ENCODE measurements at places on chromosomes 5 and 9.

DNA sequence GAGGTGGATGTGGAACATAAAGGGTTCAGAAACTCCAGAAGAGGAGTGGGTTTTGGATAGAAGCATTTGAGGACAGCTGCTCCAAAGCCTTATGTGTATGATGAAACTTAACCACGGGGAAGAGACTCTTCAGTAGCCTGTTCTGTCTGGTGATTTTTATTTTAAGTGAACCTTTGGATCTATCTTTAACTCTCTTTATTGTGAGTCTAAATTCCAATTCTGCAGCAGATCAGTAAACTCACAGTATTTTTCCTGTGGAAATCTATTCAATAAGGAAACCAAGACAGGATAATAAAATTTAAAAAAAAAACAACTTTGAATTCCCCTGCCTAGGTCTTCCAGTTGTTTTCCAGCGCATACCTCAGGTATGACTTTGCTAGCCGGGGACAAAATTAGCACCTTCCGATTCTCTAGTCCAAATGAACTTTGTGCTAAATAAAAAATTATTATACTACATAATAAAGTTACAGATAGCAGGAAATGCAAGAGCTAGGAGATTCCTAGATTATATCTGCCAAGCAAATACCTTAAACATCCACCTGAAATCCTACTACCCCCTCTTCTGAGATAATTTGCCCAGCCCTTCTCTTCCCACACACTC lies 101.9 kb downstream of the NLN start:
- DNase-seq = no peak

DNA sequence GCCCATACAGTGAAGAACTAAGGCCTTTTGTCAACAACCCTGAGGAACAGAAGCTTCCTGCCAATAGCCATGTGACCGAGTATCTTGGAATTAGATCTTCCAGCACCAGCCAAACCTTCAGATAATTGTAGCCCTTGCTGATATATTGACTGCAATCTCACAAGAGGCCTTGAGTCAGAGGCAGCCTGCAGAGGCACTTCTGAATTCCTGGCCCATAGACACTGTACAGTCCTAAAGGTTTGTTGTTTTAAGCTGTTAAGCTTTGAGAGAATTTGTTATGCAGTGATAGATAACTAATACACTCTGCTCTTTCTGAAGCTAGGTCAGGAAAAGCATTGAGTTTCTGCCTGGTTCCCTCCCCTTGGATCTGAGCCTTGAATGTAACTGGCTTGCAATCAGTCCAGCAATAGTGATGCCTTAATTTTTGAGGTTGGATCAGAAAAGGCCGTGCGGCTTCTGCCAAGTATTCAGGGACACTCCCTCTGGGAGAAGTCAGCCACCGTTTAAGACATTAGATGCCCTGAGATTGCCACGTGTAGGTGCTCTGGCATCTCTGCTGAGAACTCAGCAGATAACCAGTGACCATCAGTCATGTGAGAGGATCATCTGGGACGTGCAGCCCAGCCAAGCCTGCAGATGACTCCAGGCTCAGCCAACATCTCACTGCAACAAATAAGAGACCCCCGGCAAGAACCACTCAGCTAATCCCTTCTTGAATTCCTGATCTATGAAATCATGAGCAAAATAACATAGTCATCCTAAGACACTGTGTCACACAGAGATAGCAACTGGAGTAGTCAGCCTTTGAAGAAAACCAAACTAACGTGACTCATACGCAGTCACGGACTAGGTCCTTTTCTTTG lies 126.8 kb upstream of the STC2 start:
- DNase-seq = no peak

- DNase-seq = peak; percentile 47
Measured at GRCh38 chr9:82961504-82962125, 101.3 kb downstream of the RASEF start.

DNA sequence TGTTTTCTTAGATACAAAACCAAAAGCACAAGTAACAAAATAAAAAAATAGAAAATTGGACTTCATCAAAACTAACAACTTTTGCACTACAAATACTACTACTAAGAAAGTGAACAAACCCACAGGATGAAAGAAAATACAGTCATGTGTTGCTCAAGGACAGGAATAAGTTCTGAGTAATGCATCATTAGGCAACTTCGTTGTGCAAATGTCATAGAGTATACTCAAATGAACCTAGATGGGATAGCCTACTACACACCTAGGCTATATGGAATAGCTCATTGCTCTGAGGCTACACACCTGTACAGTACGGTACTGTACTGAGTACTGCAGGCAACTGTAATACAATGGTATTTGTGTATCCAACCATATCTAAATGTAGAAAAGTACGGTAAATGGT lies 88.3 kb downstream of the RAPGEF1 start:
- DNase-seq = no peak

DNA sequence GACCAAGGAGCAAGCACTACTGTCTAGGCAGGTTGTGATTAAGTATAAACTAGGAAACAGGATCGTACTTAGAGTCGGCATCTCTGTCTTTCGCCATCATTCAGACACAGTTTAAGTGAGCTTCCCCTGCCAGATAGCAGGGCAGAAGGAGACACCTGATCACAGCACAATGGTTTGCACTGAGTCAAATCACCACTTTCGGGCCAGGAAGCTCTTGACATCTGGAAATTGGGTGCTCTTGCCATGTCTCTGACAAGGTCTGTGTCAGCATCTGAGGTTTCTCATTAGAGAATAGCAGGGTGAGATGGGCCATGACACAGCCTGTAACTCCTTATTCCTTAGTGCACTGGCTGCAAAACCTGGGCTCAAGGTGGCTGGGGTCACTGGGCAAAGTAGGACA lies 8.3 kb downstream of the ADRB2 start:
- no peak for DNase-seq

GRCh38 chr5:180820788-180821321 lies 18.2 kb upstream of the MGAT1 start:
- no peak for DNase-seq

DNA sequence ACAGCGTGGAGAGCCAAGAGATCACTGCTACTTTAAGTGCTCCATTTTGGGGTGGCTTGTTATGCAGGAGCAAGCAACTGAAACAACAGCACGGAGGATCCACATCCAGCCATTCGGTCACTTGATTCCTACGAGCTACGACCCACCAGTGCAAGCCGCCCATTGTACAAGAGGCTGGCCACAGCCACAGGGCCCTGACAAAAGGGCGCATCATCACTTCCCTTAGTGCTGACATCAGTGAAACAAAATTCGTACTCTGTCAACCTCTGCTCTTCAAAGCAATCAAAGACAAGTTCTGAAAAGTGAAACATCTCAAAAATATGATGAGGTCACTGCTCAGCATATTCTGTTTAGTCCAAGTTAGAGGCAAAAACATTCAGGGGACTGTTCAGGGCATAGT lies 168.4 kb downstream of the GADD45G start:
- DNase-seq = no peak

GRCh38 chr5:176644878-176645670 lies 2.2 kb upstream of the TSPAN17 start:
- no peak for DNase-seq

DNA sequence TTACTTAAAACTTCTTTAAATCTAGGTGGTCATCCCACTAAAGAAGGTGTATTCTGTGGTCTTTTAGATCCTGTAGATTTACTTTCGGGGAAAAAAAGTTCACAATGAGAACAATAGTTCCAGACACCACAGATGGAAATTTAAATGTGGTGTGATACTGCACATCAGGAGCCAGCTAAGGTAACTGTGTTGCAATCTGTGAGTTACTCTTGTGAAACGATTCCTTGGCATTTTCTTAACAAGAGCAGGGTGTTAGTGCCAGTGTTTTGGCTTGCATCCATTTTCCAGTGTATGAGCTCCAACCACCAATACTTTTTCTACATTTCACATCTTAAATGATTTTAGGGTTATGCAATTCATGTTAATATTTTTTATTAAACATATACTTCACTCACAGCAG lies 674.5 kb downstream of the CETN3 start:
- DNase-seq = no peak

DNA sequence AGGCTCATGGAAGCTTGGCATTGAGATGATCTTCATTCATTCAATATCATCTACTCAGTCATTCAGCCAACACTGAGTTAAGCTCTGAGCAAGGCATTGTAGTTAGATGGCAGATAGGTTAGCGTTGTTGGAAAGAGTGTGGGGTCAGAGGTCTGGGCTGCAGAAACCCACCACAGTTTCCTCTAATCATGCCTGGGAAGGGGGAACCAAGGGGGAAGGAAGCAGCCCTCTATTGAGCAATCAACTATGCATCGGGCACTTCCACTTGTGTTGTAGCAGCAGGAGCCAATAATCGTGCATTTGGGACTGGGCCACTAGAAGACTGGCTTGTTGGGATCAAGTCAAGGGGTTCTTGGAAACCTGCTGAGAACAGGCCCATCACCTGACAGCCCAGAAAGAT lies 139.1 kb downstream of the PIP5K1B start:
- DNase-seq = no peak

- DNase-seq = no peak
Measured at GRCh38 chr9:2000314-2000713, 14.8 kb upstream of the SMARCA2 start.

GRCh38 chr5:155408465-155408864 lies 394.9 kb downstream of the KIF4B start:
- DNase-seq = no peak

DNA sequence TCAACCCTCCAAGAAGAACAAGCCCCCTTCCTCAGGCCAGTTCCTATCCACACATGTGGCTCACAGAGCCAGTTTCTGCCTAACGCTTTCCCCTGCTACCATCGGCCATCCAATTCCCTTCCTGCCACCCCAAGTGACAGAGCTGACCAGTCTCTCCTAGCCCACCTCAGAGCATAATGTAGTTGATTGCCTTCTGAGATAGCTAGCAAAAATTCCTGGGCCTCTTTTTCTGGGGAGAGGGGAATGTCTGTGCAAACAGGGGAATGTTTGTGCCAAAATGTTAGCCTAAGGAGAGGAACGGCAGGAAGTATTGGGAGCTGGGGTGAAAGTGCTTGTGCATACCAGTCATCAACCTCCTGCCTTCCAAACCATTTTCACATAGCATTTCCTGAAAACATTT lies 157.0 kb downstream of the PJA2 start:
- DNase-seq = no peak

GRCh38 chr5:29894668-29895067 lies 1298.8 kb upstream of the CDH6 start:
- DNase-seq = no peak
